ENCODE measurements at places on chromosomes 1 and 21.

DNA sequence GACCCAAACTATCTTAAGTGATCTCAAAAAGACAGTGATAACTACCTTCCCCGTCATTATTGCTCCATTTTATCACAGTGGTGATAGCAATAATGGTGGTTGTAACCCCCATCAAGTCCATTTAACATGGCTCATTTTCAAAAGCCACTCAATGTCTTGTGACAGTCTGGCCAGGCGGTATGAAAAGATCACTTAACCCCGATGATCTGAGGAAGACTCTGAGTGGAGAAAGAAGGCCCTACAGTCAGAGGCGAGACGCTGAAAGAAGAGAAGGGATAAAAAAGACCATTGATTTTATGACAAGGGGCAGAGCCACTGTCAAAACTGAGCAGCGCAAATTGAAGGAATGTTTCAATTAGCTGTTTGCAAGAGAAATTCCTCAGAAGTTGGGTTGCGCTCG lies 417.2 kb upstream of the PBX1 start:
- DNase-seq, result no peak

DNA sequence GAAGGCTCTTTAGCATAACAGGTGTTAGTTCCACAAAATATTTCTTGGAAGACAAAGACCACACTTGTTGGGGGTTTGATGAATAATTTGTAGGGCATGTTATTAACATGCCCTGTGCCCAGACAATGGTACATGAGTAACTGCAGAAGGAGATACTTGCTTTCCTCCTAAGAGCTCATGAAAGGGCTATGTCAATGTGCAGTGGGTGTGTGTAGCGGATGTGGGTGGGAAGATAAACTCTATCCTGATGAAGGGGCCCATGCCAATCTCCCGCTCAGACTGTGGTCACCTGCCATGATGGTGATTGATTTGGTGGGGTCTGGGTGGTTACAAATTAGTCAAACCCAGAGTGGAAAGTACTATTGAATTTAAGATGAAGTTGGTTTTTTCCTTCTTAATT lies 69.8 kb upstream of the DNAH14 start:
- no peak for DNase-seq

DNA sequence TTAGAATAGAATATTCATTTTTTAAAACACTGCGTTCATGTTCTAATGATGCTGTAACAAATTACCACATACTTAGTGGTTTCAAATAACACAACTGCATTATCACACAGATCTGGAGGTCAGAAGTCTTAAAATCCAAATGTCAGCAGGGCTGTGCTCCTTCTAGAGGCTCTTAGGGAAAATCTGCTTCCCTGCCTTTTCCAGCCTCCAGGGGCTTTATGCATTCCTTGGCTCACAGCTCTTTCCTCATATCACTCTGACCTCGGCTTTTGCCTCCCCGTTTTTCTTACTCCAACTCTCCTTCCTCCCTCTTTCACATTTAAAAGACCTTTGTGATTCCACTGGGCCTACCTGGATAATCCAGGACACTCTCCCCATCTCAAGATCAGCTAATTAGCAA lies 18.6 kb upstream of the FMN2 start:
- DNase-seq, result no peak

DNA sequence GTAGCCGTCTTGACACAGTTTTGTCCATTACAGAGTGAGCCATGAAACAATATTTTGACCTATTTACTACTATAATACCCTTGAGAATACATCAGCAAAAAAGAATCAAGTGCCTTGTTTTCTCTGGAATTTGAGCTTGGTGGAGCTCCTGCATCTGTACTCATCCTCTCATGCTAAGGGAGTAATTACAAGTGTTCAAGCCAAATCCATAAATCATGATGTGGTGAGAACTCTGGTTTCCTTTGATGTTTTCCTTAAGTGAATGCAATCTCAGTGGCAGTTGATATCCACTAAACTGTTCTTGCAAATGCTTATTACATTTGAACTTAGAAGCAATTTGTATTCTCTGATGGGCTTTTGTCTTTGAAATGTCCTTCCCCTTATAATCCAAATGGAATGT lies 824.6 kb upstream of the TMPRSS15 start:
- no peak for DNase-seq

GRCh38 chr1:154418923-154419619 lies 13.9 kb downstream of the IL6R start:
- DNase-seq, result no peak

DNA sequence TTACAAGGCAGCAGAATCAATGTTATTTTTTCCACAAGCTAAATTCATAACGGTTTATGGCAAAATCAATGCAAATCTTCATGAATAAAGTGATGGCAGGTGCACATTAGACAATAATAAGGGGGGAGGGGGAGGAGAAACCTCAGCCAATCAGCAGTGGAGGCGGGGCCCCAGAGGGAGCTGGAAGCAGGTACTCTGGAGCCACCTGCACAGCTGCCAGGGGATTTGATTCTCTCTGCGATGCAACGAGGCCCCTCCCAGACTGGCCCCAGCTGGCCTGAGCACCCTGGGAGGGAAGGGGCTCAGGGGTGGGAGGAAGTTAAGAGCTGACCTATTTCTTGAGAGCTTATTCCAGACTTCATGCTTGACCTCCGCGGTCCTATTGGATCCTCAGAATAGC lies 127.8 kb upstream of the IGSF21 start:
- DNase-seq, result no peak

GRCh38 chr21:22791376-22791775 lies 1793.2 kb downstream of the NCAM2 start:
- no peak for DNase-seq

- DNase-seq, result no peak
Observed at GRCh38 chr1:236284291-236284721, 2.5 kb upstream of the ERO1B start.

DNA sequence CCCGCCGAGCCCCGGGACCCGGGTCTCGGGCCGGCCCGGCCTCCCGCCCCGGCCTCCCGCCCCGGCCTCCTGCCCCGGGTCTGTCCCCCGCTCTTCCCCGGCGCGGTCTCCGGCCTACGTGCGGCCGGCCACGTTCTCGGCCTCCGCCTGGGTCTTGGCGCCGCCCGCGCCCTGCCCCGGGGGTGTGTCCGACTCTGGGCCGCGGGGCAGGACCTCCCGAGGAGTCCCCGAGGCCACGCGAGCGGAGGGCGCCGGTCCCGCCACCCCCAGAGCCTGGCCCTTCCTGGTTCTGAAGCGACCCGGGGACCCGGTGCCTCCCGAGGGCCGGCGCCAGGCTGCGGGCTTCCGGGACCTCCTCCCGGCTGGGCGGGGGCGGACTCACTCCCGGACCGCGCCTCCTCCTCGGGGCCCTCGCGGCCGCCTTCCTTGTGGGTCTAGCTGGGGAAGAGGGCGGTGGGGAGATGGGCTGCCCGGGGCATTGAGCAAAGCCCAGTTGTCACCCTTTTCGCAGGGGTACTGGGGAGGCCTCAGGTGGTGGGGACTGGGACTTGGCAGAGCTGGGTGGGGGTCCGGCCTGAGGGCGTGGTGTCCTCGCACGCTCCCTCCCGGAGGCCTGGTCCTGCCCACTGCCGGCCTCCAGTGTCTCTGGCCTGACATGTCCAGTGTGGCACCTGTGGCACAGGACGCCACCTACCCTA lies 558 bp downstream of the PFKL start:
- DNase-seq, result peak; percentile 66

DNA sequence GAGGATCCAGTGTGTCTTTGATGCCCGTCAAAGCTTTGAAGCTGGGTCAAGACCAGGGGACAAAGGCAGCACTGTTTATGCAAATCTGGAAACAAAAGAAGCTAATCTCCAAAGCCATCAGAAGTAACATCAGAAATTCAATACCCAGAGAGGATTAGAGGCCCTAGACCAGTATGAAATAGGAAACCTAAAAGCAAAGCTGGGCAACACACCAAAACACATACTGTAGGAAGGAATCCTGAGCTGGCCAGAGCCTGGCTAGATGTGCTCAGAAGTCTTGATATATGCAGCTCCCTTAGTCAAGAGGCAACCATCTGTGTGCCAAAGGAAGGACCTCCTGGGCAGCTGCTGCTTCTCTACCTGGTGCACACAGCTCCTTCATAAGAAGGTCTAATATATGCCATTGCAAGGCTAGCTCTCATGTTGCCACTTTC lies 12.3 kb downstream of the COLGALT2 start:
- DNase-seq, result peak; percentile 47

DNA sequence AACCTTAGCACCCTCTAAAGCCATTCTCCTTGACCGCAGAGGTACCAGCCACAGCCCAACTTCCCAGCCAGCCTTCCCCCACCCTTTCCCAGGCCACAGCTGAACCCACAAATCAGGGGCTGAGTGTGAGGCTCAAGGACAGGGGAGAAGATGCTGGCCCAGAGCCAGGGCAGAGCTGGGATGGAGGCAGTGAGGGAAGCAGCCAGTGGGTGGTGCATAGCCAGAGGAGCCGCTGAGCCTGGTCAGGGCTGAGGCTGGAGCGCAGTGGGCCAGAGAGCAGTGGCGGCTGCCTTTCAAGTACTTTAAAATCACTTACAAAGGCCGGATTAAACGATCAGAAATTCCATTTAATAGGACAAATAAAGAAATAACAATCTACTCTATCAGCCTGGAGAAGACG lies 36.3 kb downstream of the DMAP1 start:
- peak; percentile 50 for DNase-seq

DNA sequence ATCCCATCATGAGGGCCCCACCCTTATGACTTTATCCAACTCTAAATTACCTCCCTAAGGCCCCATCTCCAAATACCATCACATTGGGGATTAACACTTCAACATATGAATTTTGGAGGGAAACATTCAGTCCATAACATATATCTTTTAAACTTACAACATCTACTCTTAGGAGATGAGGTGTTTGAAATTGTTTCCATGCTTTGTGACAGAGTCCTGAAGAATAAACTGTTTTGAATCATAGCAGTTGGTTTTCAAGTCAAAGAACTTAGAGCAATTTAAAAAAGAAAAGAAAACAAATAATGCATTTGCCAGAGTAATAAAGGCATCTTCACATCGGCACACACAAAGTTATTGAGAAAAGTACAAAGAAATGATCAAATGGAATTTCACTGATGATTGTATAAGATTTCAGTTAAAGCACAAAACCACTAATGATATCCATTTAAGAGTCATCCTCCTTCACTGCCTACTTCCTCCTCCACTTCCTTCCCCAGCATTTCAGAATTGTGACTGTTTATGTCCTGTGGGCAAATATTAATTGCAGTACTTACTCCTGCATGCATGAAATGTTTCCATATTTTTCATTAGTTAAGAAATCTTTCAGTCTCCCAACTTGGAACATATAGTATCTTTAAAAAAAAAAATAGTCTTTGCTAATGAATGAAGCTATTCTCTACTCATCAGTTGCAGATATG lies 202.0 kb downstream of the LRRC40 start:
- DNase-seq, result no peak

Measured in lung (tissue), 17 donors.